Stimulated activated CD8-positive, alpha-beta memory T cell treated with anti-CD3 and anti-CD28 coated beads, Interleukin-2, amount 100 ng/mL, for 1 hour (primary cell): ENCODE measurements at places on chromosomes 4 and X.

- DNase-seq: no peak
These were observed 209.0 kb downstream of the SCFD2 start for GRCh38 chr4:53156896-53157295.

DNA sequence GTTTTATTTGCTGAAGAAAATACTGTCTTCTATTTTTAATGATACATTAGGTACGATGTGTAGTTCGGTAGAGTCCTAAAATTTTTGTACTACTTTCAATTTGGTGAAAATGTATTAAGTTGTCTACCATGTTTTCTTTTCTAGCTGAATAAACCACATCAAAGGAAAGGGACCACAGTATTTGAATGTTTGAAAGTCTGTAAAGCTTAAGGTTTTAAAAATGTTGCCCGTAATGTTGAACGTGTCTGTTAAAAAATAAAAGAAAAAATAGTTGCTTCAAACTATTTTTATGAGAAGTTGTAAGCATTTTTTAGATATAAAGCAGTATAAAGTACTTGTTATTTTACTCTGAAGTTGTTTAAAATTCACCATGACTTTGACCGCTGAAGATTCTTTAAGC lies 3.2 kb downstream of the CDKN2AIP start:
- no peak for DNase-seq

GRCh38 chr4:24655971-24656370 lies 71.6 kb upstream of the DHX15 start:
- DNase-seq: no peak

DNA sequence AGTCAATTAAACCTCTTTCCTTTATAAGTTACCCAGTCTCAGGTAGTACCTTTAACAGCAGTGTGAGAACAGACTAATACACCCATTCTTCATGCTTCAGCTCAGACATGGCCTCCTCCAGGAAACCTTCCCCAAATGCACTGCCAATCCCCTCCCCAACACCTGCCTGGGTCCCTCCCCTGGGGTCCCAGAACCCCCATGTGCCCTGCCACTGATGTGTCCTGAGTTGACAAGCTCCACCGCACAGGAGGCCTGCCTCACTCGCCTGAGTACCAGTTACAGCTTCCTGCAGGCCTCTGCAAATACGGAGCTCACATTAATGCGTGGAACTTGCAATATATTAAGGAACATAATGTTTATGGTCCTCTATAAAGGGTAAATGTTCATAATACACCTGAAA lies 34.9 kb upstream of the CRMP1 start:
- no peak for DNase-seq

DNA sequence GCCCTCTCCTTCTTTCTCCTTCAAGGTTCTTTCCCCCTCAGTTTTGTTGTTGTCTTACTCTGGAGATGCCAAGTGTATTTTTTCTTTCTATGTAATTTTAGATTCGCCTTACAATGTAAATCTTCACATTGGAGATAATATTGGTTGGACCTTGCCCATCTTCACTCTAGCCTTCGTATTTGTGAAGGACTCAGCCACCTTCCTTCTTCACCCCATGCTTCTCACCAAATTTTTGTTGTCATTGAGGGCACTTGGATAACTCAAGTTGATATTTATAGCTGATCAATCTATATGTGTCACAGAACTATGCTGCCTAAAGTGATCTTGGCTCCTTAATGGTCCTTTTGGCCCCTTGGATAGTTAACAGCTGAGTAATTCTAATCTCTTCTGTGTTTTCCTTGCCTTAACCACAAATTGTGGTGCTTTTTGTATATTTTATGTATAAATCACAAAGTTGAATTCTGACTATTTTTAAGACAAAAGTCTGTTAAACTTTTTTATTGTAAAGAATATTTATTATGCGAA lies 6.5 kb downstream of the SPRY1 start:
- DNase-seq: no peak

GRCh38 chr4:2487632-2488031 lies 18.7 kb downstream of the RNF4 start:
- no peak for DNase-seq

- DNase-seq: no peak
These were observed 17.9 kb upstream of the YTHDC1 start for GRCh38 chr4:68367835-68368234.
